ENCODE measurements at places on chromosomes 16 and 17.
A peak's percentile ranks its signal among the peaks of the same experiment; 100 is the strongest.

- no peak for DNase-seq
These were observed 124.8 kb downstream of the ABCC1 start for GRCh38 chr16:16073891-16074881.

GRCh38 chr16:79728048-79728922, 127.7 kb upstream of the MAF start:
- no peak for DNase-seq

DNA sequence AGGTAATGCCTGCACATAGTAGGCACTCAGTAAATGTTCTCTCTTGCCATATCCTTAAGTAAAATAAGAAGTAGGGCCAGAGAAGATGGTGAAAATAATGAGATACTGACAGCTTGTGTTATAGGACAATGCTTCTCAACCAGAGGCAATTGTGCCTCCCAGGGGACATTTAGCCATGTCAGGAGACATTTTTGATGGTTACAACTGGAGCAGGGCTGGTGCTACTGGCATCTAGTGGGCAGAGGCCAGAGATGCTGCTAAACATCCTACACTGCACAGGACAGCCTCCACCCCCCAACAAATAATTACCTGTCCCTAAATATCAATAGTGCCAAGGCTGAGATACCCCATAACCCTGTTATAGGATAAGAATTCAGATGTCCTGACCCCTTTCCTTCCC, 1.7 kb downstream of the RAD51D start:
- no peak for DNase-seq

- no peak for DNase-seq
These were observed 5.3 kb upstream of the HAS3 start for GRCh38 chr16:69100071-69100691.

- no peak for DNase-seq
These were observed 4.4 kb downstream of the CHD9NB start for GRCh38 chr16:53048139-53048915.

DNA sequence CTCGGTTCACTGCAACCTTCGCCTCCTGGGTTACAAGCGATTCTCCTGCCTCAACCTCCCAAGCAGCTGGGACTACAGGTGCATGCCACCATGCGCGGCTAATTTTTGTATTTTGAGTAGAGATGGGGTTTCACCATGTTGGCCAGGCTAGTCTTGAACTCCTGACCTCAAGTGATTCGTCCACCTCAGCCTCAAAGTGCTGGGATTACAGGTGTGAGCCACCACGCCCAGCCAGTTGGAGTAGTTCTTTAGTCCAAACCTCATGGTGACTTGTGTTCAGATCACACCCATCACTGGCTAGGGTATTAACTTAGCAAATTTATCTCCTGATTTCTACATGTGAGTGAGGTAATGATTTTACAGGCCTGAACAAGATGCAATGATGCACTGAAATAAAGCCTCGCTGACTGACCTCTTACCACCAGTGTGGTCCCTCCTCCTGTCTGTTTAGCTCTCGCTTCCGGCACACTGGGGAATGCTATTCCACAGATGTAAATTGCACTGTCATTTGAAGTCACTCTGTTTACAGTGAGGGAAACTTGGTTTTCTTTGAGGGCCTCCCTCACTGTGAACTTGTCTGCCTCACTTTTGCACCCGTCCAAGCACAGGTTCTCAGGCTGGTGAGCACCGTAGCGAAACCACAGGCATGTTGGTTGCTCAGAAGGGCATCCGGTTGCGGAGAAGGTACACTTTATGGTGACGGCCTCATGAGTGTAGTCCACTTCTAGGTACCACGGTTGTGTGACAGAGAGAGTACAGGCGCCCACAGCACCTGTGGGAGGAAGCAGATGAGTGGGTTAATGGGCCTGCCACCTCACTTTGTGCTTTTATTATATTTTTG, 5.5 kb downstream of the IGSF6 start:
- DNase-seq, result no peak

DNA sequence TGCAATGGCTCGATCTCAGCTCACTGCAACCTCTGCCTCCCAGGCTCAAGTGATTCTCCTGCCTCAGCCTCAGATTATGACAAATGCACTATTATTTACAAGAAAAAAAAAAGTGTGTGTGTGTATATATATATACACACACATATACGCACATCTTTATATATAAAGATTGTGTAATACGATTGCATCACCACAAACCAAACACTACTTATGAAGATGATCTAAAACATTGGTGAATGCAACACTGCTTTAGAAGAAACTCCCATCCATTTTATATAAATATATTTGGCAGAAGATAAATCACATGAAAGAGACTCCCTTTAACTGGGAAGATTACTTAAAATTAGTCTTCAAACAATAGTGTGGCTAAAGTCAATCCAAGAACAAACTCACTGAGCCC, 96.7 kb downstream of the SYCE1L start:
- no peak for DNase-seq

DNA sequence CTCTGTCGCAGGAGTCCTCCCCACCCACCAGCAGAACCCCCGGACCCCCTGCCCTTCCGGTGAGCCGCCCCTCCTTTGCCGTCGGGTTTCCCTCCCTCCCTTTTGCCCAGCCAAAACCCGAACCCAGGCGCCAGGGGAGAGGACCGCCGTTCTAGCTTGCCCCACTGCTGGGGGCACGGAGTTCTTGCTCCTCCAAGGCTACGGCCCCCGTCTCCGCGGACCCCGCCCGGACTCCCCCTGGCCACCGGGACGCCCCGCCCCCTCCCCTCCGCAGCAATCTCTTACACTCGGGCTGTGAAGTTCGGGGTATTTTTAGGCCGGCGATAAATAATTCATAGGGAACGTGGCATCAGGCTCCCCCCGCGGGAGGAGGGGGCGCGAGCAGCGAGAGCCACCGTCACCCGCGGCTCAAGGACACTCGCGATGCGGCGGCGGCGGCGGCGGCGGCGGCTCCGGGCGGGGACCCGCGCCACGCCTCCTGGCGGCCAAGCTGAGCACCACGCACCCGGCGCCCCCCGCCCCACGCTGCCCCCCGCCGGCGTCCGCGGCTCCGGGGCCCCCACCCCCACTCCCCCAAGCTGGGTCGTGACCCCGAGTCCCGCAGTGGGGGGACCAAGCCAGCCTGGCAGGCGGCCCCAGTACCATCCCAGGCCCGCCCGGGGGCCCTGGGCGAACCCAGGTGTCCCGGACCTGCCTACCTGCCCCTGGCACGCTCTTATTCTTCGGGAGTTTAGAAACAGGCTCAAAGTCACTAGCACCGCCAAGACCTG, at the start of gene GRIN2C:
TSS of gene GRIN2C (minus strand) at position 427 of the 770 bp plus-strand sequence. CDS start 4,793 bp downstream, outside the sequence.
- DNase-seq, result no peak

DNA sequence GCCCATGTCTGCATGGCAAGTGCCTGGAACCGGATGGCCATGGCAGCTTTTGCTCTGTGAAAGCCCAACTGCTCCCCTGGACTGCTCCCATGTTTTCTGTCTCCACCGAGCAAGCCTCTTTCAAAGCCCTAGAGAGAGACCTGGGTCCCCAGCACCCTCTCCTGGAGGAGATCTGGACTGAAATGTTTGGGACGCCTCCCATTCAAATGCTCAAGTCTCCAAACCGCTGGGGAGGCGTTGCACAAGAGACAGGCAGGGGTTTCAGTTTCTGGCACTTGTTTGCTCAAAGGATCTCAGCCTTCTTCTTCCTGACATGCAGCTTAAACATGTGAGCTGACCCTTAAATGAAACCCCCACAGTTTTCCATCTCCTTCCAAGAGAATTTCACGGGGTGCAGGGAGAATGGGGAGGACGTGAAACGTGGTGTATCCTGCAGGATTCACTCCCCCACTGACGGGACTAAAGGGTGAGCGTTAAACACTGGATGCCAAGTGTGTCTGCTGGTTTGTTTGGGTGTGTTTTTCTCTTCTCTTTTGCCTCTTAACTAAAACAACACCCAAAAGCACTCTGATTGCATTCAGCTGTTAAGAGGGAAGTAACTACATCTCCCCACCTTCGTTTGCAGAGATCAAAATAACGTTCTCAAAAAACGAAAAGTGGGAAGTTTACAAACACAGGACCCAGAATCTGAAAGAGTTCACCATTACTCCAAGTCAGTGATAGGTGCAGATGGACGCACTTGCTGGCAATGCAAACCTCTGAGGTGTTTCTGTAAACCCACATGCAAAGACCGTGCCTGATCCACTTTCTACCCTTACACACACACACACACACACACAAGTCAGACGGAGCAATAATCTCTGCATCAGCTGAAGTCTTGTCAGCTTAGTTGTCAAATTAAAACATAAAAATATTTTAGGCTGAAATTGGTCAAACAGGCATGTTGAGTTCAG, 256.9 kb downstream of the C16orf95 start:
- peak; percentile 62 for DNase-seq

- DNase-seq, result no peak
These were observed 17.7 kb downstream of the ADCY9 start for GRCh38 chr16:4098501-4098900.

GRCh38 chr17:34299956-34300577, 14.5 kb downstream of the CCL11 start:
- DNase-seq, result no peak

DNA sequence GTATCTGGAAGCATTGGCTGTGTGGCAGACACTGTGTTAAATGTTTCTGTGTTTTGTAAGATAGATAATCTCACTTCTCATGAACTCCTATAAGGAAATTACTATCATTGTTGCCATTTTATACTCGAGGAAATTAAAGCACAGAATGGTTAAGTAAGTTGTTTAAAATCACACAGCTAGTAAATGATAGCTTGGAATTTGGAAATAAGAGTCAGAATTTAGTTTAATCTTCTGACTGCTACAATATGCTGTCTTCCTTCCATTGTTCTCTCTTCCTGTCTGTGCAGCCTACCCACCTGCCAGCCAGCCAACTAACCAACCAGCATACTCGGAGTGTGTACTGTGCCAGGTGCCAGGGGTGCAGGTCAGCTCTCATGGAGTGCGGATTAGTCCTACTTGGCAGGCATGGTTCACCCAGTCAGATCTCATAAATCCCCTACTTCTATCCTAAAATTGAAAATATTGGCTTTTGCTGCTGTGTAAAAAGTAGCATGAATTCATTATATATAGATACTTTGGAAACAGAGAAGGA, 79.9 kb upstream of the LGALS9 start:
- DNase-seq, result no peak

- DNase-seq, result no peak
These were observed 71.6 kb downstream of the CHD9 start for GRCh38 chr16:53126390-53126789.

DNA sequence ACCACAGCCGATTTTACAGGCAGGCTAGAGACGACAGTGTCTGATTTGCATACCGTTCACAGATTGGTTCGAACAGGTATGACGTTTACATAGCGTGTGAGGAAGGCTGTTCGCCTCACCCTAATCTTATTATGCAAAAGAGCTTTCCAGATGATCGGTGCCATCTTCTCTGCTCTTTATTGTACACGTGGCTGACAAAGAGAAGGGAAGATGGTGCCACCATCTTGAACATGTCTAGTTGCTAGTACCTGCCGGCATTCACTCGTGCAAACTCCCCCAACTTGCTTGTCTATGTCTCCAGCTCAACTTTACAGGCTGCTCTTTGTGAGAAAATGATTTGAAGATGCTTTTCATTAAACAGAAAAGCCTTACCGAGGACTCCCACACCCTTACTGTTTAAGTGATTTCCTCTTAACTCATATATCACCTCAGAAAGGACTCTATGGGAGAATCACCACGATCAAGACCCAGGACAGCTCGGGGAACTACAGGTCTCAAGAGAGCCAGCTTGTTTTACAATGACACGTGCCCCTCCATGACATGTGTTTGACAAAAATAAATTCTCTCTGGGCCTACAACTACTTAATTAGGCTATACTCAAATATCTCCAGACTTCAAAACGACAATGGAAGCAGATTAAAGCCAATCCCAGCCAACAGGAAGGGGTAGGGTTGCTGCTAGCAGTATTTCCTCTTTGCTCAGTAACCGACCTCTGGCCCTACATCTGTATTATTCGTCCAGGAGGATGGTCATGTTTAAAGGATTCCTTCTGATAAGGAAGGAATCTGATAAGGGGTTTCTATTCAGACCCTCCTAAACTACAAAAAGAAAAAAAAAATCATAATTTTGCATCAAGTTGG, 480.6 kb downstream of the TMEM114 start:
- DNase-seq, result no peak

- no peak for DNase-seq
These were observed 1293.2 kb upstream of the GOT2 start for GRCh38 chr16:60027351-60027750.

DNA sequence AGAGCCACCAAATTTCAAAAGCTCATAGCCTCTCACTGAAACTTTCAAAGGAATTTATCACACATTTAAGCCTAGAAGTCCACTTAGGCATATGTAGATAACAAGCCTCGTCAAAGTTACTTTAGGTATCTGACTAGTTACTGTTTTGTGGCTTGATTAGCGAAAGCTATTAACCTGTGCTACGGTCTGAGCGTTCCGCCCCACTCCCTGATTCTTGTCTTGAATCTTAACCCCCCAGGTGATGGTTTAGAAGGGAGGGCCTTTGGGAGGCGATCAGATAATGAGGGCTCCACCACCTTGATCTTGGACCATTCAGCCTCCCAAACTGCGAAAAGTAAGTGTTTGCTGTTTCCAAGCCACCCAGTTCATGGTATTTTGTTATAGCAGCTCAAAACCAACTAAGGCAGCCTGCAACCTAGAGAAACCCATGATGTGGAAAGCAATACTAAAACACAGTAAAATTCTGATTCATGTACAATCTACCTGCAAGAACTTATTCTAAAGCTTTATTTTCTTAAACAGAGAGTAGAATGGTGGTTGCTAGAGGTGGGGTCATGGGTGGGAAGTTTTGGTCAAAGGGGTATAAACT, 7.1 kb downstream of the HSDL1 start:
- no peak for DNase-seq

DNA sequence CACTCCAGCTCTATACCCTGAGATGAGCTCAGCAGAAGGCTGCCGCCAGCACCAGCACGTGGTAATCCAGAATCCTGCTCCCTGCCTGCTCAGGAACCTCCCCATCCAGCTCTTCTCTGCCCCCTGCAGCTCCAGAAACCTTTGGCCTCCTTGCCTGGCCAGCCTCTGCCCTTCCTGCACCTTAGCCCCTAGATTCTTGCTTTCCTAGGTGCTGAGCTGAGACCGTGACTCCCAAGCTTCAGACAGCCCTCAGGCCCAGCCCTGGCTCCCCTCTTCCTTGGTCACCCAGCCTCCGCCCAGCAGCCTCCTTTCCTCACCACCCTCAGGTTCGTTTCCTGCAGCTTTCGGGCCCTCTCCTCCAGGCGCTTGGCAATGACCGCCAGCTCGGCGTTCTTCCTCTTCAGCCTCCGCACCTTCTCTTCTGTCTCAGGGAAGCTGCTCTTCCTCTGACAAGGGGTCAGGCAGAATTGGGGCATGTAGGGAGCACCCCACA, 2.6 kb downstream of the TSPOAP1 start:
- DNase-seq, result no peak

GRCh38 chr17:69406941-69407340, 7.6 kb upstream of the MAP2K6 start:
- no peak for DNase-seq

DNA sequence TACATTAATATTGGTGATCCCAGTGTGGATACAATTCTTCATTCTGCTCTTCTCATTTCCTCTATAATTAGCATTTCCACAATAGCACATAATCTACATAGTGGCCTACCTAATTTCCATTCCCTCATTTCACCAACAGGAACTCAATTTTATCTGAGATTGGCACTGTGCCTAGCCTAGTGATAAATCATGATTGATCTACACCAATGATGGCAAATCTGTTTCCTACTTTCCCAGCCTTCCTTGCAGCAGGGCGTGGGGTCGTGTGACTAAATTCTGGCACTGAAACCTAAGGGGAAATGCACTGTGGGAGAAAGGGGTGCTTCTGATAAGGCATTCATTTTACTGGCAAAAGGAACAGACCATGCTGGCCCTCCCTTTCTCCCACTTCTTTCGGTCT, 66.6 kb upstream of the TOM1L1 start:
- DNase-seq, result no peak
